ENCODE measurements at places on chromosomes 12 and 14. TPM values are rescaled to one million over a fixed set of nuclear protein-coding genes. Genes with fewer than 3 reads are reported as not detected.

Gene ATF1
- 20.6 TPM for total RNA-seq

Gene SDR9C7
- total RNA-seq = not detected

Gene SLC2A14
- under 0.01 TPM for total RNA-seq

Gene OTOGL
- 0.28 TPM for total RNA-seq

Gene HHIPL1
- 0.56 TPM for total RNA-seq

Gene PSEN1
- total RNA-seq = 62.7 TPM

Gene KCNK10
- total RNA-seq = not detected

Gene MYH7
- not detected for total RNA-seq

Gene C1S
- 49.6 TPM for total RNA-seq

Gene UBE3B
- 18.8 TPM for total RNA-seq

Gene GDF3
- total RNA-seq = not detected

Gene IL26
- total RNA-seq = not detected

Gene TECPR2
- 11.7 TPM for total RNA-seq

Gene KLRC2
- not detected for total RNA-seq

Gene CCDC198
- total RNA-seq = not detected

Gene RFX4
- total RNA-seq = not detected

Gene MAP3K9
- total RNA-seq = 0.28 TPM

Gene WNT5B
- 102 TPM for total RNA-seq

Gene PRH2
- 0.28 TPM for total RNA-seq
